ENCODE measurements at places on chromosomes 12 and 14.

DNA sequence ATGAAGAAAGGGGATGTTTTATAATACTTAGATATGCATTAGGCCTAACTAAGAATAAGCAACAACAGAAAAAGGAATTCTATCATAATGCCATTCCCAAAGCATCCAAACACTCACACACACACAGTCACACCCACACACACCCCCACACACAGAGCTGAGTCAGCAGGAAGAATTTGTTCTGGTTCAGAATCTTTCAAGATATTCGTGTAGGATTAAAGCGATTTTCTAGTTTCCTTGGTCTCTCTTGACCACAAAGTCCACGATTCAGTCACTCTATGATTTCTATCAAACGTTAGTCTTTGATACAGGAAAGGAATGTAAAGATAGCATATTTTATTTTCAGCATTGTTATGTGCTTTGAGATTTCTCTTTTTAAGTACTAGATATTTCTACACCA lies 382.6 kb upstream of the DCN start:
- no peak for DNase-seq

DNA sequence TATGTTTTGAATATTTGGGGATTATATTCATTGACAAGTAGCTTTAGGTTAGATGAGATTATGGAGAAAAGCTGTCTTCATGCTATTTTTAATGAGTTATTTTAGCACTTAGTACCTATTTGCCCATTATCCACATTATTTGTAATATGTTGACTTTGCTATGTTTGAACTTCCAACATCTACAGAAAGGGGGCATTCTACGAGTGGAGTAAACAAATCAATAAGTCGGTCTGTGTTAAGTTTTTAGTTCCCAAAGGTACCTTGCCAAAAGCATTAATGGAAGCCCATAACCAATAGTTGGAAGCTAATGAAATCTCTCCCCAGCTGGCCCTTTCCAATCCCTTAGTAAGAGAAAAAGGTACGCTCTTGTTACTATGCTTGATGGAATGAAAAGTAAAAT lies 250.0 kb upstream of the E2F7 start:
- no peak for DNase-seq

GRCh38 chr12:108046650-108047049 lies 82.4 kb upstream of the WSCD2 start:
- DNase-seq, result no peak

- DNase-seq, result no peak
These were observed 9.7 kb downstream of the CKB start for GRCh38 chr14:103512701-103513611.

GRCh38 chr14:51781381-51781780 lies 79.0 kb upstream of the GNG2 start:
- no peak for DNase-seq

DNA sequence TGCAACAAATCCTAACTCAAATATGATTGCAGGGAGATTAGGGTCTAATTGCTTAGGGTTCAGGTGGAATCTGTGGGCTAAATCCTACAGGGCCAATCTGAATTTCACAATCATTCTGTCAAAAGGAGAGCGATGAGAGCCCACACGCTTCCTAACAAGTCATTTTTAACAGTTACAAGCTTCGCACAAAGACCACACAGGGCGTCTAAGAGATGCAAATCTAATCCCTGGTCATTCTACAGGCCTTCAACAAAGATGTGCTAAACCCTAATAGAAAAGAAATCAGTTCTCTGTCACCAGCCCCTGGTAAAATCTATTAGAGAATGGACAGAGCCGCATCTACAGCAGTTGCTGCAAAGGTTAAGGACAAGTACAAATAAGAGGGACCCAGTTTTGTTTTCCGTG lies 15.3 kb downstream of the NKX2-1 start:
- no peak for DNase-seq

DNA sequence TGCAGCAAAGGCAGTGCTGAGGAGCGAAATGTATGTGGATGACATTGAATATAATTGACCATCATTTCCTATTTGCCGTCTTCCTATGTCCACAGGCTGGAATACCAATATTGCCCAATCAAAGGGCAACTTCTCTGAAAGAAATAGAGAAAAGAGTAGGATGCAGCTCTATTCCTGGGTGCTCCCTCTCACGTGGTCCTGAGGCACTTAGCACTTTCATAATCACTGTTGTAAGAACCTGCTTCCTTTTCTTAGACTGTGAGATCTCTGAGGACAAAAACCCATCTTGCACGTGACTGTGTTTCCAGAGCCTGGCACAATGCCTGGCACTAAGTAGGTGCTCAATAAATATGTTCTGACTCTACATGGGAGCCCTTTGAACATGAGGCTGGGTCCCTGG lies 122.7 kb upstream of the CPM start:
- DNase-seq, result no peak

DNA sequence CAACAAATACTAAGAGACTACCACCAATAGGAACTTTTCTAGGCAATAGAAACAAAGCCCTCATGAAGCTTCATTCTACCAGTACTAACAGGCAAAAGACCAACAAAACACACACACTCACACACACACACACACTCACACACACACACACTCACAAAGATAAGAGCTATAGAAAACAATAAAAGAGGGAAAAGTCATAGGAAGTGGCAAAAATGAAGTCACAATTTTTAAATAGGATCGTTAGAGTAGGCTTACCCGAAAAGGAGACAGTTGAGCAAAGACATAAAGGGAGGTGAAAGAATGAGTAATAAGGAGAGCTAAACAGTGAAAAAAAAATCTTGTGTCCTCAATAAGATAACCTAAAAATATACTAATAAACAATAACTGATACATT lies 66.5 kb downstream of the C2CD5 start:
- DNase-seq, result no peak

GRCh38 chr12:88752183-88752582 lies 171.9 kb upstream of the KITLG start:
- DNase-seq, result no peak

DNA sequence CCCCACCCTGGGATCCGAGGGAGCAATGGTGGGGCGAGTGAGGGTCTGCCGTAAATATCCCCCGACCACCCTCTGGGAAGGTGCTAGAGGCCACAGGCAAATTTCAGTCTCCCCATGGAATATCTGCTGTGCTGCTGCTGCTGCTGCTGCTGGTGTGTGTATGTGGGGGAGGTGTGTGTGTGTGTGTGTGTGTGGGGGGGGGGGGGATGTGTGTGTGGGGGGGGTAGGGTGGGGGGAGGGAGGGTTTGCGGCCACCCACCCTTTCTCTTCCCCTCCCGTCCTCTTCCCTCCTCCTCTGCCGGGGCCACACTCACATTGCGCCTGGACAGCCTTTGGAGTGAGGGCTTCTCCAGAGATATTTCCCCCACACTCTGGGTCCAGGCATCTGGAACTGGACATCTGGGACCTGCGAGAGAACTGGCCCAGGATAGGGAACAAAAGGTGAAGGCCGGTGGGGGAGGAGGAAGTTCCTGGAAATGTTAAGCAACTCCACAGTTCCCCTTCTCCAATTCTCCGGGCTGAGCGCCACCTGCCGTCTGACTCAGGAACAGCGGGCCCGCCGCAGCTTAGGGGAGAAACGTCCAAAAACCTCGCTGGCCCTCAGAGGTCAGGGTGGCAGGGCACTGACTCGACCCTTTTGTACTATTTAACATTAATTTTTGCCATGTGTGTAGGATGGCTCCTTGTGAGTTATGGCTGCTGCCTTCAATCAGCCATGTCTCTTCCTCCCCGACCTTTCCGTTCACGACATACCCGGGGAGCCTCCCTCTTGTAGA lies at the start of gene C1RL:
TSS of gene C1RL (minus strand) at position 419 of the 776 bp plus-strand sequence. CDS start at position 385, 34 bp downstream.
- DNase-seq, result peak; percentile 76

DNA sequence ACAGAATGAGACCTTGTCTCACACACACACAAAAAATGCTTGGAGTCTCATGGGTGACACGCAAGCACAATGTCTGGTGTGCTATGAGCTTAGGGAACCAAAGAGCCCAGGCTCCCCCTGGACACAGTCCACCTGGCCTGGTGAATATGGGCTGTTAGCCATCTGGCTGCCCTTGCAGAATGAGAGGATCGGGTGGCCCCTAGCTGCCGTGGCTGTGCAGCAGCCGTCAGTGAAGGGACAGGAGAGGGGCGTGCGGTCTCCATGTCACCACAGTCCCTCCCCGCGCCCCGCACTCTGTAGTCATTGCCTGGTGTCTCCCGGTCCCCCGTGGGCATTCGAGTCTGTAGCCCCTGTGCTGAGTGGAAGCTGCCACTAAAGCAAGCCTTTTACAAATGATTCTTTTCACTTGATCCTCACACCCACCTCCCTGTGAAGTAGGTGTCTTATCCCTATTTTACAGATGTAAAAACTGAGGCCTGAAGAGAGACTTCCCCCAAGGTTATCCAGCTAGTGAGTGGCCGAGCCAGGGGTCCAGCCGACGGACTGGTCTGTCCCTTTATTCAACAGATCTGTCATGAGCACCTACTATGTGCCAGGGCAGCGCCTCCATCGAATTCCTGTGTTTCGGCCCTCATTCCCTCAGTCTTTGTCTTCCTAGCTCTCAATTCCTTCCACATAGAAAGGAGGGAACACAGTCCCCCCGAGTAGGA lies 18.8 kb downstream of the MVK start:
- no peak for DNase-seq

- DNase-seq, result peak; percentile 12
These were observed 396 bp downstream of the FERMT2 start for GRCh38 chr14:52950410-52950897.

- DNase-seq, result no peak
These were observed 36.8 kb downstream of the SH2B3 start for GRCh38 chr12:111442301-111443045.

DNA sequence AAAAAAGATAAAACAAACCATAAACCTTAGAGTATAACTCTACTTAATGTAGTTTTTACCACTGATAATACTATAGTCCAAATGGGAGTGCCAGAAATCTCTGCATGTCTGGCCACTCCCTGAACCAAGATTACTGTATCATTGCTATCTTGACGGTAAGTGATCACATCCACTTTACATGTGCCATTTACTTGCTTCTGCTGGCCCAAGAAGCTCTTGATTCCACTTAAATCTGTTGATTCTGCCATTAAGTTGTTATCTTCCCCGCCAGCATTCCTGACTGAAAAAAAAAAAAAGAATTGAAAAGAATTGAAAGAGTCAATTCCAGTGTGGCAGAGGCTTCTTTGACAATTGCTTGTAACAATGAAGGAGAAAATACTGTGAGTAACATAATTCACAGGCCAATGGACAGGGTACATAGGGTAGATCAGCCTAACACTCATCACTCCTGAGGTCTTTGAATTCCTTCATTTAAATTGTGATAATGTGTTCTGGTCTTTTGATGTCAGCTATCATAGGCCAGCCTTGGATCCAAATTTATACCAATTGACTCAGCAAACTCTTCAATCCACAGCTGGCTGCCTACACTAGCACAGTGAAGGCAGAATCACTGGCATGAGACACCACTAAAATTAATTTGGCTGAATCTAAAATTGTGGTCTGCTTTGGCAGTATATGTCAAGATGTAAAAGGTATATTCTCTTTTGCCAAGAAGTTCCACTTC lies 665.2 kb upstream of the FLRT2 start:
- no peak for DNase-seq
